Epithelial cell of esophagus (primary cell): ENCODE measurements at places on chromosomes 7 and 10.

DNA sequence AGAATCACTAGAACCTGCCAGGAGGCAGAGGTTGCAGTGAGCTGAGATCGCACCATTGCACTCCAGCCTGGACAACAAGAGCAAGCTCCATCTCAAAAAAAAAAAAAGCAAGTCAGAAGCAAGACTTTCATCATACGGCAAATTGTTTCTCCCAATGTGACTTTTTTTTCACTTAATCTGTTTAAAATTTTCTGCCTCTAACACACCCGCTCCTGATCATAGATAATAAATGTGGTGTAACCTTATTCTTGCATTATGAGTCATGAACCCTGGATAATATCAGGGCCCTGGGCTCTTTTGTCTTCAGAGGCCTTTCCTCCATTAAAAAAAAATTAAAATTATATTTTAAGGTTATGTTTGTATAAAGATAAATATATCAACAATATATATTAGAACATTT is 111.4 kb upstream of the JCAD start:
- peak; percentile 40 for DNase-seq

- no peak for DNase-seq
Observed at GRCh38 chr10:3046981-3047547, 20.3 kb upstream of the PFKP start.

DNA sequence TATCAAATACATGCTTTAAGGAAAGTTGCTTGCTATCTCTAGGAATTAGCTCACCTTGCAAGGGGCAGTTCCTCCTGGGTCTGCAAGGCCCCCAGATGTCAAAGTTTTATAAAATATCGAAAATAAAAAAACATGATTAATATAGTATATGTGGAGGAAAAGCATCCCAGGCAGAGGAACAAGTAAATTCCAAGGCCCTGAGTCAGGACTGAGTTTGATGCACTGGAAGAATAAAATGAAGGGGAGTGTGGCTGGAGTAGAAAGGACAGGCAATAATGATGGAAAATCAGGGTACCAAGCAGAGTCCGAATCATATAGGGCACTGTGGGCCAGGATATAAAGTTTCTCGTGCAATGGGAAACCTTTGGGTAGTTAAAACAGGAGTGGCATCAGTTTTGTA is 112.4 kb upstream of the EEPD1 start:
- DNase-seq: peak; percentile 34

DNA sequence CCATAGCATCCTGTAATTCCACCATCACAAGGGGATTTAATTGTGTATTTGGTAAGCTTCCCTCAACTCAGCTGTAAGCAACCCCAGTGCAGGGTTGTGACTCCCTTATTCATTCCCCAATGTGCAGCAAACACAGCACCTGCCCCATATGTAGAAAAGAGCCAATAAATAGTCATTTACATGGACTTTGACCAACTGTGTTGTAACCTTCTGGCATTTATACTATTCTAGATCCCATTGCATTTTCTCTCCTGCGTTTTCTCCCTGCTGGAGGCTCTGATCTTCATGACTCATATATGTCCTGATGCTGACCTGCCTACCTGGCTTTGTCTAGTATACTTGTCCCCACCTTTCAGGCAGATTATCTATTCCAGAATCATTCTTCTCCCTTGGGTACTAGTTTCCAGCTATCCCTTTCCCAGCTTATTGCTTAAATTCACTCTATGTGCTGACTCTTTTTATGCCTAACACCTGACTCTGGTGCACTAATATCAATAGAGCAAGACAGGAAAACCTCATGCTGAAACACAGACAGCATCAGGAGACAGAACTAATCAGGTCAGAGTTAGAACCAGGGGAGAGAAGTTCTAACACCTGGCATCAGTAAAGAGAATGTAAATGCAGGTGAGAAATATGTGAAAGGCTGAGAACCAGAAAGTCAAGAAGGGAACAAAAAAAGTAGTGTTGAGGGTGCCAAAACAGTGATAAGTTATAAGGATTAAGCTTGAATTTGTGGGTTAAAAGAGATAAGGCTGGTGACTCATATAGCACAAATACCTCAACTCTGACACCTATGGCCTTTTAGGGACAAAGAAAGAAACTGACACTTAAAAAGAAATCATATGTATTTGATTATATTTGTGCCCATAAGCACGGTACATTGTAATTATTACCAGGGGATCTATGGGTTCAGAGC is 402.7 kb downstream of the IPMK start:
- peak; percentile 23 for DNase-seq

GRCh38 chr7:131011976-131012375 is 278.0 kb upstream of the KLF14 start:
- peak; percentile 74 for DNase-seq

- no peak for DNase-seq
Observed at GRCh38 chr7:151745706-151746105, 131.2 kb downstream of the PRKAG2 start.

GRCh38 chr10:99619851-99620710 is at the start of gene SLC25A28:
TSS of gene SLC25A28 (minus strand) at chr10:99620439. CDS start at chr10:99620335, 104 bp downstream.
- peak; percentile 100 for DNase-seq

DNA sequence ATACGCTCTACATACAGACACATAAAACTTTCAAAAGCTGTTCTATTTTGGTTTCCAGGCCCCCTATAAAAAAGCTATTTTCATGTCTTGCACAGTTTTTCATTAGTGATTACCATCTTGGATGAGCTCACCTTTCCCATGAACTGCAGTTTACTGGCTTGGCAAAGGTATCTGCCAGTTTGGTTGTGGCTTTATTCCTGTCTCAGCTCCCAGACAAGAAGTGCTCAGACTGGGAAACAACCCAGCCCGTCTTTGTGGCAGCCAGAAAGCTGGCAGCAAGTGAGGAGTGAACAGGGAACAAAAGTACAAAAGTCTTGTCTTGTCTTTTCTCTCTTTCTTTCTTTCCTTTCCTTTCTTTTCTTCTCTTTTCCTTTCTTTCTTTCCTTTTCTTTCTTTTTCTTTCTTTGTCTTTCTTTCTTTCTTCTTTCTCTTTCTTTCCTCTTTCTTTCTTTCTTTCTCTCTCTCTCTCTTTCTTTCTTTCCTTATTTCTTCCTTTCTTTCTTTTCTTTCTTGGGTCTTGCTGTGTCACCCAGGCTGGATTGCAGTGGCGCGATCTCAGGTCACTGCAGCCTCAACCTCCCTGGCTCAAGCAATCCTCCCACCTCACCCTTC is 138.8 kb downstream of the CFAP58 start:
- DNase-seq: no peak

- DNase-seq: no peak
Observed at GRCh38 chr7:111789870-111790269, 227.6 kb upstream of the IMMP2L start.

GRCh38 chr7:131106681-131107336 is 220.9 kb upstream of the MKLN1 start:
- no peak for DNase-seq

- peak; percentile 82 for DNase-seq
Observed at GRCh38 chr10:30980951-30981616, 50.6 kb downstream of the ZNF438 start.

DNA sequence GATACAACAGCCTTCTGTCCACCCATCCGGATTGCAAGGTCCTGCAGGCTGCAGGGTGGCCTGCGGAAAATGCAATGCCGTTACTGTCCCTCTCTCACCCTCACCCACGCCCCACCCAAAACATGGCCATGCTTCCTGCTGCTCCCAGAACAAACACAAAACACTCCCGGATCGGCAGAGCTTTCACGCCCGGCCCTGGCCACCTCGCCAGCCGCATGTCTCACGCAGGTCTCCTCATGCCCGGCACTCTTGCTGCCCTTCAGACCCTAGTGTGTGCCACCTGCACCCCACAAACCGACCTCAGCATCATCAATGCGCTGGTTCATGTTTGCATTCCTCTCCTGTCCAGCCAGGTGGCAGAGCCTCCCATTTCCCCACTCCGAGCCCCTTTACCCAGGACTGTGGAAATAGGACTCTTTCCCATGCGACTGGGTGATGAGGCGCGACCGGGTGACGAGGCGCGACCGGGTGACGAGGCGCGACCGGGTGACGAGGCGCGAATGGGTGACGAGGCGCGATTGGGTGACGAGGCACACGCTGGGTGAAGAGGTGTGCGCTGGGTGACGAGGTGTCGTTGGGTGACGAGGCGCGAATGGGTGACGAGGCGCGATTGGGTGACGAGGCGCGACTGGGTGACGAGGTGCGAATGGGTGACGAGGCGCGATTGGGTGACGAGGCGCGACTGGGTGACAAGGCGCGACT is 8.9 kb upstream of the NOM1 start:
- DNase-seq: no peak

GRCh38 chr7:114821030-114821900 is 100.6 kb upstream of the MDFIC start:
- DNase-seq: no peak

GRCh38 chr7:129466796-129467195 is 32.6 kb downstream of the STRIP2 start:
- DNase-seq: no peak

GRCh38 chr7:151426904-151427704 is 12.8 kb downstream of the CRYGN start:
- no peak for DNase-seq

- DNase-seq: peak; percentile 43
Observed at GRCh38 chr7:8423057-8423456, 10.4 kb upstream of the NXPH1 start.

DNA sequence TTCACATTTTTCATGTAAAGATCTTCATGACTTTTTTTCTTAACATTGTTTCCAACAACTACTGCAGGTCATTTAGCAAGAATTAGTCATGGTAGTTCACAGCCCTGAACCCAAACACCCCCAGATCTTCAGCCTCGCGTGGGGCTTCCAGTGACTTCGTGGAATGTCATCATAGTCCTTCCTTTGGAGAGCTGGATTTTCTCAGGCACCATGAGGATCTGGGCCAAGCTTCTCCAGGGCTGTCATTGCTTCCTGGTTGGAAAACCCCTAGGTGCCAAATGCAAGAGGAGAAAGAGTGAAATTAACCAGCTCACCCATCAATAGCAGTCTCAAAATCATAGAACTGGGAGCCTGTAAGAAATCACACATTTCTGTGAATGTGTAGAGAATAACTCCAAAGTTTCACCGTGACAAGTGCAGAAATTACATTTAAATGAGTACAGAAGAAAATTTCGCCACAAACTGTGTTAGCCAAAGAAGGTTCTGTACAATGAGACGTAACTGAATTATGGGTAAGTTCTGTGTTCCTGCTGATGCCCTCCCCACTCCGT is 175.4 kb downstream of the CELF2 start:
- no peak for DNase-seq

DNA sequence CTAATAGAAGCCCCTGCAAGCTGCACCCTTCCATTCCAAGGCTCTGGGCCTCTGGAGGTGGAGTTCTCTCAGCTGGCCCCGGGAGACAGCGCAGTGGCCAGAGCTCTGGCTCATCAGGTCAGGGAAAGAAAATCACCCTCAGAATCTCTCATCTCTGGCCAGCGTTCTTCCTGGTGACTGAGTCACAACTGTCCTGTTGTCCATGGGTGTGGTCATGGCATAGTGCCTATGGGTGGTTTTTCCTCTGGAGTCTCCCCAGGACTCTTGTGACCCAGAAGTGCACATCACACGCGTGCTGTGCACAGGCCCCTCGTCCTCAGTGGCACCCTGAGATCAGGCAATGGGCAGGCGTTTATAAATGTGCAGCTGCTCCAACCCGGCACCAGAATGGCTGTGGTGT is 27.4 kb upstream of the FXYD4 start:
- peak; percentile 17 for DNase-seq

- no peak for DNase-seq
Observed at GRCh38 chr10:12594448-12594944, 245.1 kb downstream of the CAMK1D start.

- no peak for DNase-seq
Observed at GRCh38 chr10:132338876-132339275, 6.9 kb downstream of the LRRC27 start.

- DNase-seq: no peak
Observed at GRCh38 chr7:114949231-114949630, 27.3 kb downstream of the MDFIC start.

- DNase-seq: peak; percentile 73
Observed at GRCh38 chr7:96414931-96415292, 93.0 kb upstream of the SLC25A13 start.

DNA sequence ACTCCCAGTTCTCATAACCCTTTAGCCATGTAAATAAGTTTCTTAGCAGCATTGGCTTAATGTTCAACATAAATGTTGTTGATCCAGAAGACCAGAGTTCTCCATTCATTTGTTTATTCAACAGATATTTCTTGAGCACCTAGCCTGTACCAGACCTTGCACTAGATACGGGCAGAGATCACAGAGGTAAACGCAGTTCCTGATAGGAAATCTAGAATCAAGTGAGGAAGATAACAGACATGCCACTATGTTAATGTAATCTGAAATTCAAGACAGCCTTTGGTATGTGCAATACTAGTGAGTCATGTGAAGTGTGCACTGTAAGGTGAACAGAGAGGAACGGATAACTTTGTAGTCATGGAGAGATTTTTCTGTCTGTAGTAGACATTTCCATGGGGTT is 3.0 kb downstream of the BUB3 start:
- DNase-seq: peak; percentile 80

- no peak for DNase-seq
Observed at GRCh38 chr10:110817614-110818013, 54.1 kb upstream of the PDCD4 start.

- DNase-seq: peak; percentile 41
Observed at GRCh38 chr7:106788637-106789036, 76.4 kb upstream of the PIK3CG start.

- DNase-seq: no peak
Observed at GRCh38 chr10:70541736-70542564, 60.6 kb downstream of the PRF1 start.

DNA sequence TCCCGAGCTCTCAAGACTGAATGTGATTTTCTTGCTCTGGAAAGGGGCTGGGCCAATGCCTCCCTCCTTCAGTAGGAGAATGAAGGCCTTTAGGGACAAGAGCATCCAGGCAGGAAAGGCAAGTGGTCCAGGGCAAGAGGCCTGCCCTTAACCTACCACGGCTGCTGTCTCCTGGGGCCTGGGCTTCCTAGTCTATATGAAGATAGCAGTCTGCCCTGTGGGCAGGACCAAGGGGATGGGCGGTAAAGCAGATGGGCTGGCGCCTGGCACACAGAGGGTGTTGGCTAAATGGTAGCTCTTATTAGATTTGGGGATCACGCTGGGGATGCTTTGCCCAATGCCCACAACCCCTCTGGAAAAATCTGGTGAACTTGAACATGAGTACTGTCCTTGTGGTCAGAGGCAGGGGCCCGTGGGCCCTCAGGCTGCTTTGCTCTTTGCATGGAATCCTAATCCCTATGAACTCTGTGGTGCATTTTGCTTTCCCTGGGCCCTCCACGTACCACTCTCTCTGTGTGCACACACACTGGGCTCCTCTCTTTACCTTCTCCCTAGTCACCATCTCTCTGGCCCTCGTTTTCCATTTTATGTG is 20.3 kb downstream of the CHAT start:
- DNase-seq: no peak

GRCh38 chr10:43249151-43249961 is 17.5 kb downstream of the RASGEF1A start:
- no peak for DNase-seq

DNA sequence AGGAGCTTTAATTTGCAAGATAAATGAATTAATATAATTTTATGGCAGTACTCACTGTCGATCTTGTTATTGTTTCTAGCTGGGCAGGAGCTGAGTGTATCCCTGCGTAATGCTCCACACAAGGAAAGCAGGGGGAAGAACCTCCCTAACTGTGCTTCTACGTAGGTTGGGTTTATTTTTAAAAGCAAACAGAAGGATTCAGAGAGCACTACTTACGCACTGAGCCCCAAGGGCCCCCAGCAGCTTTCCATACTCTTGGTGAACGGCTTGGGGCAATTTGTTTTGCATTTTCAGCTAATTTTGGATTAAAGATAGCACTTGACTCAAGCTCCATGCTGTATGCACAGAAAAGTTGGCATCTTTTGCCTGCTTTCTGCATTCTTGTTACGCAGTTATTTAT is 9.6 kb downstream of the DUSP5 start:
- no peak for DNase-seq

- DNase-seq: no peak
Observed at GRCh38 chr7:4667776-4668509, 14.2 kb upstream of the FOXK1 start.
